ENCODE measurements at places on chromosomes 2 and 18.
A peak's percentile ranks its signal among the peaks of the same experiment; 100 is the strongest.

DNA sequence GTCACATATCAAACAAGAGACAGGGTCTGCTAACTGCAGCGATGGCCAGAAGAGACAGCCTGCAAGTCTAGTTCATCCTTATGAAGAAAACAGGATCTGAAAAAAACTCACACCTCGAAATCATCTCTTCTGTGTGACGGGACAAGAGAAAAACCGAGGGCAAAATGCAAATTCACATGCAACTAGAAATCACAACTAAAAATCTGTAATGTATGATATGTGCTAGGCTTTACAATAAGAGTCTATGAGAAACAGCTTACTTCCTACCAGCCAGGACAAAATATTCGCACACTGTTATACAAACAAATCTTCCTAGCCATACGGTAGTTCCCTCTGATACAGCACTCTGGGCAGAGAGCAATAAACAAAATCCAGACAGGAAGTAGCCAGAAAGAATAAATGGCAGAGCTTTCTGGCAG is 48.8 kb downstream of the ANKRD44 start:
- DNase-seq = no peak

DNA sequence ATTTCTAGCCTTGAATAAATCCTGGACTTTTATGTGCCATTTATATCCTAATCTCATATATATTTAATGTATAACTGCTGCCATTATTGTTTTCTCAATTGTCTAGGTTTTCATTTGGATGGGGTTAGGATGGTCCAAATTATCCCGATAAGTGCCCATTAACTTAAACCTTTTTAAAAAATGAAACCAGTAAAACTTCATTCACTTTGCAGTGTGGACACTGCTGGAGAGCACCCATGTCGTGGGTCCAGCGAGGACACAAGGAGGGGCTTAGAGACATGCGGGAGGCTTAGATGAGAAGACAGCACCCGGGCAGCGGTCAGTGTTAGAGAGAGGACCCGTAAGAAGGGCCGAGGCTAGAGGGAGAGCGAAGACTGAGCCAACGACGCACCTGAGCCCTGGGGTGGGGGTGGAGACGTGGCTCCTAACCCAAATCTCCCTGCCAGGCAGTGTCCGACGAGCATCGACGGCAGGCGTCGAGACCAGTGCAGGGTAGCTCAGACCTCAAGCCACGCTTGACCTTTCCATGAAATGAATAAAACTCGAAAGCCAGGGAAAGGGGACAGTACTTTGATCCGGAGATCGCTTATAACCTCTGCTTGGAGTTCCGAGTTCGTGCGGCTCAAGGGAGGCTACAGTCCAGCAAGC is 9.0 kb upstream of the EN1 start:
- DNase-seq = no peak

- DNase-seq = no peak
Observed at GRCh38 chr2:73821227-73821626, 7.5 kb upstream of the STAMBP start.

DNA sequence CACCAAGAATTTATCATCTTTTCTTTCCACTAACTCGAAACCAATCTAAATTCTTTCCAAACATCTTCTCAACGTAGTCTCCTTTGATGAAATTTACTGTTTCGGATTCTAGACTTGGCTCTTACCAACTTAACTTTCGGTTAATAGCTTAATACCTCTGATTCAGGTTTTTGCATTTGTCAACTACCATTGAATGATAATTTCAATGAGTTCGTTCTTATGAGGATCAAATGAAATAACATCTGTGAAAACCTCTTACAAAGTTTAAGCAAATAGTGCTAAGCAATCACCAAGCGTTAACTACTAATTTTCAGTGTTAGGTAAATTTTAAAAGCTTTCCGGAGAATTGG is 593 bp upstream of the NRBP1 start:
- DNase-seq = no peak

DNA sequence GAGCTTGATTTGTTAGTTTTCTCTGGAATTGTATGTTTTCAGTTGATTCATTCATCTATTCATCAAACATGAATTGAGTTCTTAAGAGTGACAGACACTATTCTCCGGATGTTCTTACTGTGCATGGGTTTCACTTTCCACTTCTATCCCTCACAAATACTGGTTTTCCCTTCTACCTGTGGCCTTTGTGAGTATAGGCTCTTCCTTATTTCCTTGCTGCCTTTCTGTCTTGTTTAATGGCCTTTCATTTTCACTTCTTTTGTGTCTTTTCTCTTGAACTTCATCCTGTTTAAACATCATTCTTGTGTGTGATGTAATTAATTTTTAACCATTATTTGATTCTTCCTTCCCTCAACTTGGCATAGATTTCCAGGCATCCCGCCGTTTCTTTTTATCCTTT is 90.7 kb downstream of the CRIM1 start:
- DNase-seq = no peak

GRCh38 chr2:96870626-96871255 is 861 bp upstream of the SEMA4C start:
- peak; percentile 19 for DNase-seq

DNA sequence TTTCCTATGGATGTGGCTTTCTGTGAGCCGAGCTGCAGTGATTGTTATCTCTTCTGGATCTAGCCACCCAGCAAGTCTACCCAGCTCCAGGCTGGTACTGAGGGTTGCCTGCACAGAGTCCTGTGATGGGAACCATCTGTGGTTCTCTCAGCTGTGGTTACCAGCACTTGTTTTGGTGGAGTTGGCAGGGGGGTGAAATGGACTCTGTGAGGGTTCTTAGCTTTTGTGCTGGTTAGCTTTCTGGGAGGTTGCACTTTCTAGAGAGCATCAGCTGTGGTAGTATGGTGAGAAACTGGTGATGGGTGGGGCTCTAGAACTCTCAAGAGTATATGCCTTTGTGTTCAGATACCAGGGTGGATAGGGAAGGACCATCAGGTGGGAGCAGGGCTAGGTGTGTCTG is 45.4 kb upstream of the MYL1 start:
- no peak for DNase-seq

- no peak for DNase-seq
Observed at GRCh38 chr2:40734797-40735196, 282.9 kb upstream of the SLC8A1 start.

DNA sequence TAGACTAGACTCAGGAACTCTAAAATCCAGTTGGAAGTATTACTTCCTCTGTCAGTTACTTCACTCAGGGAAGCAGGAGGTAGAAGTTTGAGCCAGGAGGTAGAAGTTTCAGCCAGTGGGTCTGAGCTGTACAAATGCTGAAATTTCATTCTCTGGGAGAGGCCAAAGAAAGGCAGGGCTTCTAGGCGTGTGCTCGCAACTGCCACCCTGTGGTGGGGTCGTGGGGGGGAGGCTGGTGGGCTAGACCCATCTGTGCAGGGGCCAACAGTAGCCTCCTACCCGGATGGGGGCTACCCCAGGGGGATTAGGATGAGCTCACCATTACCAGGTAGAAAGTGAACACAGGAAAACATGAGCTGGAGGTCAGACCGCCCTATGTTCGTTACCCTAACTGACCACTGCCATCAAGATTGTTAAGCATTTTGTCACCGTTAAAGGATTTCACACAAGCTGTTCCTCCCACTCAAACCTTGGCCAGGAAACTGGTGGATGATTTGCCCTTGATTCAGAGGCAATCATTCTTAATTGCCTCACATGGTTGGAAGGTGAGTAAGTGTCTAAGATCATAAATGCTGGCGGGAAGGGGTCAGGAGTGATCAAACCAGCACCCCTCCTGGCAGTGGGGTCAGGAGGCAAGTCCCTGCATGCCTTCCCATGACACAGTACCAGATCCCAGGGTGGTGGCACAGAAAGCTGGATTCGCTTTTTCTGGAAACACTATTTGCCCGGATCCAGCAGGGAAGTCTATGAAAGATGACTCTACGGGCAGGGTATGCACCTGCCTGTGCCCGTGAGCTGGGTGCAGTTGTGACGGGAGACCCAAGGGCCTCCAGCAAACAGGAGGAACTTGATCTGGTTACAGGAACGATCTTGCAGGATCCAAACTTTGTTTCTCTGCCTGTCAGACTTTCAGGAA is 5.2 kb upstream of the FHL2 start:
- DNase-seq = no peak

- DNase-seq = no peak
Observed at GRCh38 chr18:46468426-46469180, 188.4 kb downstream of the LOXHD1 start.

GRCh38 chr2:100561191-100561590 is 1.6 kb upstream of the PDCL3 start:
- DNase-seq = no peak

DNA sequence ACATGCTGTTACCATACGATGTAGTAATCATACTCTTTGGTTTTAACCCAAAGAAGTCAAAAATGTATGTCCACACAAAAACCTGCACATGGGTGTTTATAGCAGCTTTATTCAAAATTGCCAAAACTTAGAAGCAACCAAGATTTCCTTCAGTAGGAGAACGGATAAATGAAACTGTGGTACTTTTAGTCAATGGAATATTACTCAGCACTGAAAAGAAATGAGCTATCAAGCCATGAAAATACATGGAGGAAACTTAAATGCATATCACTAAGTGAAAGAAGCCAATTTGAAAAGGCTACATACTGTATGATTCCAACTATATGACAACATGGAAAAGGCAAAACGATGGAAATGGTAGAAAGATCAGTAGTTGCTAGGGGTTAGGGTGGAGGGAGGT is 86.6 kb downstream of the HNRNPLL start:
- no peak for DNase-seq

GRCh38 chr2:1686784-1687105 is 57.6 kb downstream of the PXDN start:
- DNase-seq = no peak
